ENCODE measurements at places on chromosomes 7 and 10. TPM values are rescaled to one million over a fixed set of nuclear protein-coding genes. Genes with fewer than 3 reads are reported as not detected.

UTF1 gene
- not detected for total RNA-seq

AKR1B1 gene
- total RNA-seq, result 46.7 TPM

TUBAL3 gene
- total RNA-seq, result not detected

PRLHR gene
- total RNA-seq, result not detected

NFKB2 gene
- 37.6 TPM for total RNA-seq

OTUD1 gene
- total RNA-seq, result 7.9 TPM

NEBL gene
- not detected for total RNA-seq
